Fibroblast of villous mesenchyme (primary cell): ENCODE measurements at places on chromosomes 7 and 10.

DNA sequence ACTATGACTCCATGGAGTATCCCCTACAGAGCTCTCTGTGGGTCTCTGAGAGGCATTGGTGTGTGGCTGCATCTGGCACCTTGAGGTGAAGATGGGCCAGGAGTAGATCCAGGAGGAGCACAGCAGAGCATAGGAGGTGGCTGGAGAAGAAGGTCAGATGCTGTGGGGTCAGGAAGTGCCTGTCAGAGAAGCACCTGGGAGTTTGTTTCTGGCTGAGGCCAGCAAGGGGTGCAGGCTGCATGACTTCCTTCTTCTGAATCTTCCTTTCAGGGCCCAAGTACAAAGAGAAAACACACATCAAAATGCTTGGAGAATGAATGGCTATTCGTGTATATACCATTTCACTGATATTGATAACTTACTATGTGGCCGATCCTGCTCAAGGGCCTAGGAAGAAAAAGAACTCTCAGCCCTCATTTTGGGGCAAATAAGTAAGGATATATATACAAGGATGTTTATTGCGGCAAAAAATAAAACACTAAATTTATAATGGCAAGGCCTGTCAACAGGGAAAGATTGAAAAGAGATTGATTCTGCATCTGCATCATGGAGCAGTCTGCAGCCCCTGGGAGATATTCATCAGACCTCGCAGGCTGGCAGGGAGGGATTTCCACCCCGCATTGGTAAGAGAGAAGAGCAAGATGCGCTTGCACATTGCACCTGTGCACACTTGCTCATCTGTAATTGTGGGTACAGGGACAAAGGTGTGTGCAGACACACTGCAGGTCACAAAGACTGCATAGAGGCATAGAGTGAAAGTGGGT lies 39.2 kb downstream of the PTPRE start:
- DNase-seq, result no peak

DNA sequence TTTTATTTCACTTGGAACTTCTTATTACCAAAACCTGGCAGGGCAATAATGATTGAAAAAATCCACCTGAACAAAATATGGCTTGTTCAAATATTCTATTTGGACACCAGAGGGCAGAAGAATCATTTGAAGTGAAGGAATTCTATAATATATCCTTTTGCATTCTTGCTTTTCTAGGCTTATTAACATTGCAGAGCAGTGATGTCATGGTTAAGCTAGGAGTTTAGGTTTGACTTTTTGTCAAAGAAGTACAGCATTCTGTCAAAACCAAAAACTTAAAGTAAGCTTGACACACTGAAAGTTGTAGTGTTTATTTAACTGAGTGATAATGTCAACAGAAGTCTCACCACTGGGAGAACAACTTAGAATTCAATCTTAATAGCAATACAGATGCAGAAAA lies 156.0 kb downstream of the SEMA3D start:
- DNase-seq, result peak; percentile 54

GRCh38 chr7:2893411-2893861 lies 49.3 kb upstream of the GNA12 start:
- no peak for DNase-seq

GRCh38 chr7:139635526-139636302 lies 112.2 kb downstream of the CLEC2L start:
- DNase-seq, result no peak

- DNase-seq, result no peak
Observed at GRCh38 chr7:26691406-26691805, 173.0 kb downstream of the SKAP2 start.
